Lung (tissue), 17 donors: ENCODE measurements at places on chromosomes 7 and 10.

- DNase-seq: no peak
Measured at GRCh38 chr10:32971536-32972091, 13.6 kb upstream of the ITGB1 start.

DNA sequence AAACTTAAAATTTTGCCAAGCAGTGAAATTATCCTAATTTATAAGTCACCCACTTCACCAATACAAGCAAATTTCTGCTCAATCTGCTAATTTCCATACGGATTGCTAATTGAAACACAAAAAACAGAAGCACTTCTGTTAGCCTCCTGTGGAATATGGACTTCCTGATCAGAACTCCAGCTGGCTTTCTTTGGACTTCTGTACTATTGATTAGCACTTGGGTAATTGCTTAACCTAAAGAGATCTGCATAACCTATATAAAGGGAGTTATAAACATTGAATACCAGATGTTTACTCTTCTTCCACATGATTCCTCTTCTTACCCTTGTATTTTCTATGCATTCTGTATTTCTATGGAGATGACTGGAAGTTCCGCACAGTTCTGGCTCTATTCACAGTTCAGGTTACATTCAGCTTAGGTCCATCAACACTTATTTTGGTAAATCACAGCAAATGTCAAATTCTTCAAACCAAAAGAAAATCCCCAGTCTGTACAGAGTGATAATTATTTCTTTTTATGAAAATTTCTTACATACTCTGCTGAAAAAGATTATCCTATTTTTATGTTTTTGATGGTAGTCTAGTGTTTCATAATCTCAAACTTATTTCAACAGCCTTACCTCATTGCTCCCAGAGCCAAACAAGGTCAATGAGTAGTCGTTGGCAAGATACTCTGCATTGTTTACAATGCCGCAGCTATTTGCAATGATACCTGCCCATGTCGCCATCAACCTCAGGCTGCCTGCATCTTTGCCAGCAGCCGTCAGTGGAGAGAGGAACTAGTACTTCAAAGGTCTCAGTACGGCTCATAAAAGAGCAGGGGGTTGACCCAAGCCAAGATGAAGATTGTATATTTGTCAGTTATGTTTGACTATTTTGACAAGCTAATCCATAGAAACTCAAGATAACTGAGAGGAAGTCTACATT, 225.6 kb downstream of the AHR start:
- no peak for DNase-seq

- DNase-seq: no peak
Measured at GRCh38 chr7:50220273-50220672, 84.2 kb upstream of the IKZF1 start.

GRCh38 chr7:129859183-129859582, 93.6 kb downstream of the UBE2H start:
- DNase-seq: no peak

- no peak for DNase-seq
Measured at GRCh38 chr7:91636728-91637127, 243.8 kb downstream of the MTERF1 start.
